ENCODE measurements at places on chromosomes 12 and 14.

- peak; percentile 30 for DNase-seq
Observed at GRCh38 chr14:88791629-88792472, 902 bp downstream of the EML5 start.

DNA sequence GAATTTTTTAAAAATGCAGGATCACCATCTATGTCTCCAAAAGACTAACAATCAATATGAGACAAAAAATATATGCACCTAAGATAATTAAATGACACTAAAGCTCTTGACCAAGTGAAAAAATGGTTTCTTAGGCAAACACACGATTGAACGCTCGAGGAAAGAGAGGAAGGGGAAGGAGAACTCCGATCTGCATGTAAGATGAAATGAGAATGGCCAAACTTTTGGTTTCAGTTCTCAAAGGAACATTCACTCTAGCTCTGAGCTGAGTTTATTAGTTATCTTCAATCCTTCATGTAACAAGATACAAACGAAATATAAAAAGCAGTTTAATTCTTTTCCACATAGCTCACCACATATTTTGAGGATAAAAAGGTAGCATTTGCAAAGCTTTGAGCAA is 2.8 kb downstream of the DYRK4 start:
- DNase-seq = no peak

DNA sequence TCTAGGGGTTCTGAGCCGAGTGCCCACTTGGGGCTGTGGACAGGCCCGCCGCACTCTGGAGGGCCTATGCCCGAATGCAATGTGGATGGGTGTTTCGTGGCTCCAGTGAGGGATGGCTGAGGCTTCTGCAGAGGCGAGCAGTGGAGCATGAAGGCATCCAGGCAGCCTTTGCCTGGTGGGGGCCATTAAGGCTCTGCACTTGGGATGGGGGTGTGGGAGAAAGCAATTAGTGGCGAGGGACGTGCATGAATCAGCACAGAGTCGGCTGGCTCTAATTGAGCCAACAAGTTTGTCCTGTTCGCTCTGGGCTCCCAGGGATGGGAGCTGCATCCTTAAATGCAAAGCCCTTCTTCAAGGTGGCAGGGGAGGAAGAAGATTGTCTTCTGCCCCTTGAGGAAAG is 346.9 kb upstream of the FKBP4 start:
- no peak for DNase-seq

DNA sequence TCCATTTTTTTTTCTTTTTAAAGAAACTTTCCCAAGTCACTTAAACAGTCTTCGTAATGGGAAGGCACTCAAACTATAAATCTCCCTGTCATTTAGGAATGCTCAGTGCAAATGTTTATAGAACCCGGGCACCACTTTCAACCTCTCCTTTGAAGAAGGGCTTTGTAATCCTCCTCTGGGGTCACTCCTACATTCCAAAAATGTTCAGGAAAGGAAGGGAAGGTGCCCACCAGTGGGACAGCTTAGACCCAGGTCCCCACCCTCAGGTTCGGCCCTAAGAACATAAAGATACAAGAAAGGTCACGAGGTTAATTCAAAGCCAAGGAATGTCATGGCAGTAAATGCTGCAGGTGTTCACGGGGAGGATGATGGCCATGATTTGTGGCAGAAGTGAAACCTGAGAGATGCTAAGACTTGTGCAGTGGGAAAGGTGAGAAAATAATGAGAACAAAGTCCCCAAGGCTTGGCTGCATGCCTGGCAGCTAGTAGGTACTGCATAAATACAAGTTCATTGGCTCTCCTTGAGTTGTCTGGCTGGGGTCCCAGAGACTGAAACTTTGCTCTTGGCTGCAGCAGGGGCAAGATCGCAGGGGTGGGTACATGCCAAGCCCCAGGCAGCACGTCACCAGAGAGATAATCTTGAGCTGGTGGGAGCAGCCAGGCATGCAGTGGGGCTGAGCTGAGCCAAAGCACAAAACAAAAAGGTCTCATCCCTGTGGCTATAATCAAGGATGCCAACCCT is 21.1 kb downstream of the KRT18 start:
- no peak for DNase-seq

GRCh38 chr12:75781532-75782046 is 250.0 kb downstream of the PHLDA1 start:
- no peak for DNase-seq
